ENCODE measurements at places on chromosomes 5 and 9.
A peak's percentile ranks its signal among the peaks of the same experiment; 100 is the strongest.

GRCh38 chr5:124614836-124615385 is 131.5 kb downstream of the ZNF608 start:
- DNase-seq = no peak

DNA sequence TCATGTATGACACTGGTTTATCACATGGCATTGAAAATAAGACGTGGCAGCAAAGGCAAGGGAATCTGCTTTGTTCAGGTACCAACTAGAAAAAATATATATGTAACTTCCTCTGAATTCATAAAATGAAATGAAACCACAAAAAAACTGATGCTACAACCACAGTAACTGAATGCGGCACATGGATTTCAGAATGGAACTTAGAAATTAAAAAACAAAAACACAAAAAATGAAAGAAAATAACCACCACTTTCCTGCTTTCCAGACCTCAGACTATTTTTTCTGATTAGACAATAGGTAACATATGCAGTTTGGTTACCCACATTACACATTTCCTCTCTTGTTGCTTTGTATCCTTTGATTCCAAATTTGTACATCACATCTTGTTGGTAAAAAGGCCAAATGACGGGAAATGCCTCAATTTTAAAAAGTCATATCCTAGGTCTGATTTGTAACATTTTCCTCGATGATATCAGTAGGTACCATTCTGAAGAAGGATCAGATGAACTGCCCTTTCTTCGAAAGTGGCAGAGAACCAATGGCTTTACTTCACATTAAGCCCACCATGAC is 18.1 kb upstream of the PDCL start:
- DNase-seq = no peak

- DNase-seq = no peak
Measured at GRCh38 chr9:135067096-135067710, 20.3 kb upstream of the OLFM1 start.

GRCh38 chr5:19728571-19728970 is 259.4 kb downstream of the CDH18 start:
- no peak for DNase-seq

DNA sequence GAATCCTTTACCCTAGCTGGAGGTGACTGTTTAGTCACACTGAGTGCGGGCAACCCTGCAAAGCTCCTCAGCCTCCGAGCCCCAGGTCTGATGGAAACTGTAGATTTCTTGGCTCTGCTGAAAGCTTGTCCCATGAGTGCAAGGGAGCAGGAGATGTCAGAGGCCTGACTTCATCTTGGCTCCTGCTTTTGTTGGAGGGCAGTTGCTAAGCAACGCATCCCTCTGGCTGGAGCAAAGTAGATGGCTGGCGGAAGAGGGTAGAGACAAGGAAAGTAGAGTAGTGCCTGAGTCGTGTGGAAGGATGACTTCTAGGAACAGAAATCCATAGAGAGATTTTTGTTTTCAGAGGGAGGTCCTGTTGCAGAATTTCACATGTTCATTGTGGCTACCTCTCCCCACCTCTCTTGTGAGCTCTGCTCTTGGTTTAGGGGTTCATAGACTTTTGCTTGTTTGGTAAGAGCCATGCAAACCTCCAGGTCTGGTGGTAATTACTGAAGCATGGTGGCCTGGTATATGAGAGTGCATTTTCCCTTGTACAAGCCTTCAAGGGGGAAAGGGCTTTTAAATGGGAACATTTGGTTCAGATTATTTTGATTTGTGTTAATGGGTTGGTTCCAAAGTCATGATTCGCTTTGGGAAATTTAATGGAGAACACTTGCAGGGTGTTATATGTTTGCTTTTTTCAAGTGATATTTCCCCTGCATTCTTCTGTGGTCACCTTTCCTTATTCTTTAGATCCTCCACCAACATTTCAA is 71.5 kb downstream of the ARHGAP26 start:
- DNase-seq = no peak

- DNase-seq = no peak
Measured at GRCh38 chr9:104869811-104870210, 58.1 kb downstream of the ABCA1 start.

DNA sequence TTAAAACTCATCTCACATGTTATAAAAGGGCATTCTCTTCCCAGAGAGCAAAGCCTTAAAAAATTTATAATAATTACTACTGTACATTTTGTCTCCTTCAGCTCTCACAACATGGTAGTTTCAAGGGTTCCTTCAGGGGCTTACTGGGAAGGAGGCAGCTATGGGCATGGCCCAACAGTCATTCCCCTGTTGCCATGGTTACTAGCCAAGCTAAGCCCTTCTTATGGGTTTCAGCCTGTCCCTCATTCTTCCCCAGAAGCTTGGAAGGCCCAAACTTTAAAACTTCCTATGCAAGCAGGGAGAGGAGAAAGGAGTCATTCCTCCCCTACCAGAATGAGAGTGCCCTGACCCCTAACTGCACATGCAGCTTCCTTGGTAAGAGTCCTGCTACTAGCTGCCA is 82.2 kb upstream of the CNTLN start:
- no peak for DNase-seq

DNA sequence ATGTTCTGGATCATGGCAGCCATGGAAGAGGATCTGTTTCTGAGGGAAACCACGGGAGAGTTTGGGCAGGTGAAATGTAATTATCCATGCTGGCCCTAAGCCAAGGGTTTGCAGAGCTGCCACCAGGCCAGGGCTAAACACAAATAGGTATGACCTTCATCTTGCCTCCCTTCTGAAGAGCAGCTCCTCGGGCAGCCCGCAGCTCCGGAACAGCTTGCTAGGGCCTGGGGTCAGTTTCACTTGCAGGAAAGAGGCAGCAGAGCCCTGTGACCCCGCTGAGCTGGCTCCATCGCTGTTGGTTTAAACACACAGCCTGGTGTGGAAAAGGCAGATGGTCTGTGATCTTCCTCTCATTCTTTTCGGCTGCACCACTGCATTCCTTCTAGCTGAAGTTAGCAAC is 141.4 kb downstream of the TMEM38B start:
- no peak for DNase-seq

- no peak for DNase-seq
Measured at GRCh38 chr5:149944666-149945065, at the start of gene PDE6A. Gene PDE6A, minus strand, starts transcription at chr5:149944793. Its CDS starts 120 bp downstream, at chr5:149944673.

- DNase-seq = no peak
Measured at GRCh38 chr5:96984506-96985192, 48.8 kb downstream of the LNPEP start.

DNA sequence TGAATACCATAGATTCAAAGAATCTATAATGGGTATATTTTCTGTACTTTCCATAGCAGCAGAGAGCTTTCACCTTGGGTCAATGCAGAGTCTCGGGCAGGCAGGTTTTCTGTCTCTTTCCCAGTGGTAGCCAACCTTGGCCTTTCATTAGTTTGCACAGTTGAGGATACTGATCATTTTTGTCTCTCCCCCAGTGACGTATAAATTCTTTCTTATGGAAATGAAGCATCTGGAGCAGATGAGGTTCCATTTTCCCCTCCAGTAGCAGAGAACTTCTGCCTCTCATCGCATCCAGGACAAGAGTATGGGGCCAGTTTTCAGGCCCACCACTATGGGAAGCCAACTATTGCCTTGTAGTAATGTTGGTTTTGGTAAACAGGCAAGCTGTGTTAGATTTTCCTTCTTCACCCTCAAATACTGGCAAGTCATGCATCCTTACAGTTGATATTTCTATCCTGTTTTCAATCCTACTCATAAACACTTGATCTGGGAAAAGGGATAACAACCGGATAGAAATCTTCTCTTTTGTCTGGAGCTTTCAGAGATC is 845.2 kb upstream of the CDH18 start:
- no peak for DNase-seq

GRCh38 chr9:129669946-129670345 is 4.5 kb downstream of the PRRX2 start:
- no peak for DNase-seq

DNA sequence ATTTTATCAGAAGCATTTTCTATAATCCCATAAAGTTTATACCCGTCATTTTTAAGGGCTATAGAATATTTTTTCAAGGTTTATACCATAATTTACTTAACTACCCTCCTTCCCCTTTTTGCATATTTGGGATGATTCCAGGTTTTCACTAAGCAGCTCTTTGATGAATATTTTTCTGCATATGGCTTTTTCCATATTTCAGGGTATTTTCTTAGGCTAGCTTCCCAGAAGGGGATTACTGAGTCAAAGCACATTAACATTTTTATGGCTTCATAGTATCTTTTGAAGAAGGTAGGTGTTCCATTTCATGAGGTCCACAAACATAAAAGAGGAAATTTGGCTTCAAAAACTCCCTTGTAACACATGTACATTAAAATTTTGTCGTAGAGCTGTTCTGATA is 14.6 kb upstream of the COL15A1 start:
- no peak for DNase-seq

GRCh38 chr9:101387871-101388506 is 3.2 kb upstream of the BAAT start:
- DNase-seq = no peak

DNA sequence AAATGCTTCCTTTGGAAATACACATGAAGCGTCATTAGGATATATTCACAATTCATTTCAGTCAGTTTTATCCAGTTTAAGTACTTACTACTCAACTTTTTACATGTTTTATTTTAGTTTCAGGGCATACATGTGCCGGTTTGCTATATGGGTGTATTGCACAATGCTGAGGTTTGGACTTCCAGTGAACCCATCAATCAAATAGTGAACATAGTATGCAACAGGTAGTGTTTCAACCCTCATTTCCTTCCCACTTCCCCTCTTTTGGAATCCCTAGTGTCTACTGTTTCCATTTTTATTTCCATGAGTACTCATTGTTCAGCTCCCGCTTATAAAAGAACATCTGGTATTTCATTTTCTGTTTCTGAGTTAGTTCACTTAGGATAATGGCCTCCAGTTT is 74.7 kb downstream of the TMEM161B start:
- no peak for DNase-seq

DNA sequence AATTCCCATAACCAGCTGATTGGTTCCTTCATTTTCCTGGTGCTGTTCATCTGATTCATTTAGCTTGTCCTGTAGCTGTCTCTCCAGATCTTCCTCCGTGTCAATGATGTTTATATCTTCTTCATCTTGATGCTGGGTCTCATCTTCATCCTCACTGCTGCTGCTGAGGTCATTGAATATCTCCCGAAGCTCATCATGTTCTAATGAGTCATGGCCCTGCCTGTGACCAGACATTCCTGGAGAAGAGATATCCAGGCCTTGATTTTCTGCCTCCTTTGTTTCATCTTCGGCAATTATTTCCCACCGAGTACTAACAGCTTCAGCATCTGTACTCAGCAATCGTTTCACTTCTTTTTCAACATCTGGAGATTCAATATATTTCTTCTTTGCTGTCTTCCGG is 1.4 kb downstream of the TAF7 start:
- DNase-seq = no peak

GRCh38 chr5:11239261-11240015 is 478.4 kb upstream of the DAP start:
- no peak for DNase-seq

DNA sequence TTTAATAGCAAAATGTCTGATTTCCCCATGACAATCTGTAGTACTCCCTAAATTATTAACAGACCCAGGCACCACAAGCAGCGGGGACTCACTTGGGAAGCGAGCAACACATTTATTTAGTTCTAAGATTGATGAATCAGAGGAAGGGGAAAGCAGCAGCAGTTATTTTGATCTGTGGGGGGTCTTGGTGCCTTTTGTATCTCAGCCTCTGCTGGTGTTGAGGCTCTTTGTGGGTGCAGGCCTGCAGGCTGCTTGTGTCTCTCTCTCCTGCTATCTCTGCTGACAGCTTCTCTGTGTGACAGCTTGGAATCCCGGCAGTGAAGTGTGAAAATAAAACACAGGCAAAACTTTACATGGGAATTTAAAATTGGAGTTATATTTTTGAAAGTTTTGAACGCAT is 878.2 kb upstream of the DMAC1 start:
- no peak for DNase-seq

GRCh38 chr5:14487897-14488570 is 93.6 kb upstream of the OTULINL start:
- DNase-seq = no peak

DNA sequence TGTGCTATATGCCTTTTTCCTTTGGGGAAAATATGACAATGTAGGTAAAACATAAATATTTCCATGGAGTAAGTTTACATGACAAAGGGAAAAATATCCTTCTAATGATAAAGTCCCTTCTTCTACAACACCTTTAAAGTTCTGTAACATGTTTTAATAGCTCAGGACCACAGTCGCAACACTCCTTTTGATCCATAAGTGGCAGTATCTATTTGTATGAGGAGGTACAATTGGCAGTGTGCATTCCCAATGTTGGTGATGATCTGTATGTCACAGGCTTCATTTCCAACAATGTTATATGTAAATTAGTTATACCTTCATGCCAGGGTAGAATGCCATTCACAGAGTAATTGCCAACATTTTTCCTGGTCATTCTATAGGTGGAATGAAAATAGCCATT is 127.1 kb upstream of the CCNH start:
- no peak for DNase-seq

DNA sequence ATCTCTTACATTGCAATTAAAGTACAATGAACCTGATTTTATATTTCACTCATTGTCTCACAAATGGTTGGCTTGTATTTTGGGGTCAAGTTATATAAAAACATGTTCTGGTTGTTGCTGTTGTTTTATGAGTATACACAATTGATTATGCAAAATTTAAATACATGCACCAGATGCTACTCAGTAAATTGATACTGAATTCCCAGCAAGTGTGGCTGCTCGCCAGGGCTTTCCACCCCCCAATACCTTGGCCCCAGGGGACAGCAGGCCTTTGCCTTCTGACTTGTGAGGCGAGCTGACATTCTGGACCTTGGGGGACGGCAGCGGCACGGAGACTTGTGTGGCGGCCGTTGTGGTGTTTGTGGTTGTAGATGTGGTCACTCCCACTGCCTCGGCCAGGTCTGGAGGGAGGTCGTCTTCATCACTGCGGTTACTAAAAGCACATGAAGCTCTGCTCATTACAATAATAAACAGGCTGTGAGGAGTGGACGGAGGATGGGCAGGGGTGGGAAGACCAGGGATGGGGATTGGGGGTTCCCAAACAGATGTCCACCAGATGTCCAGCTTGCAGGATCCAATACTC is 27.0 kb upstream of the FRRS1L start:
- DNase-seq = no peak

DNA sequence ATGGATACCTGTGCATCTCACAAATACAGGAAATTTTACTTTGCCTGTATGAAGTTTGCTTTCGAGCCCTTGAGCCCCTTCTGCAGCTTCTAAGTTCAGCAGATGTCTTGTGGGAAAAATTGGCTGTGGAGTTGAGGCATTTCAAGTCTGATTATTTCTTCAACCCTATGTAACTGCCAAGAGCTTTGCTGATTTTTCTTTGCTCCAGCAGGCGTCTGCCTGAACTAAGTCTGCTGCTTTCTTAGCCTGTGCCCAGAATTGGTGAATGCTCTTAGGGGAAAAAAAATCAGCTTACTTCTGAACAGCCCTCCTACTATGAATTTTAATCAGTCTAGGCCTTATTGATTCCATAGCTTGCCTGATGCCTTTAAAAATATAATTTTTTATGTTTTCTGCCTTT is 41.2 kb downstream of the RIC1 start:
- no peak for DNase-seq

GRCh38 chr5:171175746-171176145 is 133.3 kb upstream of the TLX3 start:
- no peak for DNase-seq

GRCh38 chr9:97954550-97954989 is 16.6 kb upstream of the HEMGN start:
- peak; percentile 51 for DNase-seq
